ENCODE measurements at places on chromosomes 5 and 9.

DNA sequence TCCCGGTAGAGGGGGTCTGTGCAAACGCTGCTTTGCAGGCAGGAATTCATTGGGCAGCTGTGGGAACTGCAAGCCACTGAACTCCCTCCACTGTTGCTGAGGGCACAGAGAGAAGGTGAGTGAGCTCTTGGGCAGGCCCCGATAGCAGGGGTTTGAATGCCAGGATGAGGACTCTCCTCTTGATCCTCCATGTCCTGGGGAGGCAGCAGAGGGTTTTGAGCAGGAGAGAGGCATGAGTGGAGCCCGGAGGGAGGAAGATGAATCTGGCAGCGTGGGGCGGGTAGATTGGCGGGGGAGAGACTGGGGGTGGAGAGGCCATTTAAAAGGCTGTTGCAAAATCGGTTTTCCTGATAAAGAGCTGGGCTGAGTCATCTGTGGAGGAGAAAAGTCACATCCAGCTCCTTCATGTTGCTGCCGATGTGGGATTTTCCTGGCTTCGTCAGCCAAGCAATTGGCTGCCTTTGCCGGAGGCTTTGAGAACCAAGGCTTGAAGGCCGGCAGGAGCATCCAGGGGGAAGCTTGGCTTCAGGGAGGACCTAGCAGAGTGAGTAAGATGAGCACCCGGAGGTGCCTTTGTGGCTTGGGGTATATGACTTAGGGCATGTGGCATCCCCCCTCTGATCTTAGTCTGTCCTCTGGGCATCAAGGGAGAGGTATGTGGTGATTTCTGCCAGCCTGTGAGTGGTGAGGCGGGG lies at the start of gene SYNPO:
SYNPO (plus strand) TSS at position 350 of the 695 bp plus-strand sequence. CDS start 7,616 bp downstream, outside the sequence.
- no peak for DNase-seq

GRCh38 chr9:87375397-87376073 lies 122.1 kb upstream of the DAPK1 start:
- no peak for DNase-seq

DNA sequence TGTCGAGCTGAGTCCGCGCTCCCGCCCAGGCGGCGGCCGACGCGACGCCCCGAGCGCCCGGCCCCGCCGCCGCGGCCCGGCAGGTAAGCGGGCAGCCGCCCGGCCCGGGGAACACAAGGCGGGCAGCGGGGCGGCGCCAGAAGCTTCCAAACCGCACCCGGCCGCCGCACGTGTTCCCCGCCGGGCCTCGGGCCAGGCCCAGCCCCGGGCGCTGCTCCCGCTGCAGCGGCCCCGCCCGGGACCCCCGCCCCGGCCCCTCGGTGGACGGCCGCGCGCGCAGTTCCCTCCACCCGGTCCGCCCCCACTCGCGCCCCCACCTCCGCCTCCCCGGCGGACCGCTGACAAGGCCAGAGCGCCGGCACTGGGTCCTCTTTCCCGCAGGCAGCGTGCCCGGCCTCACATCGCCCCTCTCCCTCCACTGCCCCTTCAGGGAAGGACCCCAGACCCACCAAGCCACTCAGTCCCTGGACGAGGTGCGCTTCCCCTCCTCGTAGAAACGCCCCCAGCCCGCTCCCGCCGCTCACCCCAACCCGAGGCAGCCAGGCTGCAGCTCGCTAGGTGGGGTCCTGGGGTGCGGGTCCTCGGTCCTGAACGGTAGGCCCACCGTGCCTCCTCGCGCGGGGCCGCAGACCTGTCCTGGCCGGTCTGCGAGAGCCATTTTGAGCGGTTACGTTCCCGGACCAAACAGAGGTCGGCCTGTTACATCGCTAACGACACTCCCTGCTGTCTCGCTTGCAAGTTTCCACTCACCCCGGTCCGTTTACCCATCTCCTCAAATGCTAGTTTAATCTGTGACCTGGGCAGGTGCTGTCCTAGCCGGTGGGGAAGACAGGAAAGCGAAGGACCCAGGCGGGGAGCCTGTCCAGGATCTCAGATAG lies 475 bp downstream of the WDR5 start:
- no peak for DNase-seq

DNA sequence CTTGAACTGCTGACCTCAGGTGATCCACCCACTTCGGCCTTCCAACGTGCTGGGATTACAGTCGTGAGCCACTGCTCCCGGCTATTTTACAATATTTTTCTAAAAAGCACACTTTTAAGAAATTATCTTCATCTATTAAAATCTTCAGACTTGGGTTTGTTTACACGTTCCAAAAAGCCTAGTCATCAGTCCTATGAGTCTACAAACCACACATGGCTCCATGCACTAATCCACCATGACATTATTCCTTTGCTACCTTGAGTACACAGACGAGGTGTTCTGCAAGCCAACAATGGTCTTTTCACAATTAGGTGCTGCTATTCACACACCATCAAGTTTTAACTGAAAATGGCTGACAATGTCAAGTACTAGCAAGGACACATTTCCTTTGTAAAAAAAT lies 41.0 kb downstream of the TRPM6 start:
- no peak for DNase-seq

DNA sequence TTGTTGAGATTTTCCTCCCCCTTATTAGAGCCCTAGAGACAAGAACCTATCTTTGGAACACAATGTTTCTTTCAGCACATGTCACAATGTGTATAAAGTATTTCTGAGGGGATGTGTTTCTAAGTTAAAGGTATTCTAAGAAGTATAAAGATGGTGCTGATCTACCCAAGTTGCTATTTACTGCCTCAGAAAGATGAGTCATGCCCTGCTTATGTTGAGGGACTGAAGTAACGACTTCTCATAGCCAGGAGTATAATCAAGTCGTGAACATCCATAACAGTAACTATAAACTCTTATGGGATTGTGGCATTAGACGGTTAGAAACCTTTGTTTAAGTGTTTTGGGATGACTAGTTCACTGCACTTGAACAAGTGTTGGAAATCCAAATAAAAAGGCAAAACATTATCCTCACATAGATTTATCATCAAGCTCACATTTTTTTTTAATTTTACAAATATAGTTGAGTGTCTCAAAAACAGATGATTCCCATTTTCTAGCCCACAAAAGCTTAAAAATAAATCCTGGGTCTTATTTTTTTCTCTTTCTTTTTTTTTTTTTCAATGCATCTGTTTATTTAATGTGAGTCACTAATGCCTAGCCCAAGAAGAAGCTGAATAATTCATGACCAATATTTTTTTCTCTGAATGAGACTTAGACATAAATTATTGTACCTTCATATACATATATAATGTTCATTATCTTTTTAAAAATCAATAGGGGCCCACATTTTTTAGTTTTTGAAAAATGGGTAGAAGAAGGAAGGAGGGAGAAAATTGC lies 12.2 kb upstream of the TMEM252 start:
- DNase-seq: no peak

GRCh38 chr5:87263498-87263897 lies 4.2 kb upstream of the RASA1 start:
- no peak for DNase-seq

DNA sequence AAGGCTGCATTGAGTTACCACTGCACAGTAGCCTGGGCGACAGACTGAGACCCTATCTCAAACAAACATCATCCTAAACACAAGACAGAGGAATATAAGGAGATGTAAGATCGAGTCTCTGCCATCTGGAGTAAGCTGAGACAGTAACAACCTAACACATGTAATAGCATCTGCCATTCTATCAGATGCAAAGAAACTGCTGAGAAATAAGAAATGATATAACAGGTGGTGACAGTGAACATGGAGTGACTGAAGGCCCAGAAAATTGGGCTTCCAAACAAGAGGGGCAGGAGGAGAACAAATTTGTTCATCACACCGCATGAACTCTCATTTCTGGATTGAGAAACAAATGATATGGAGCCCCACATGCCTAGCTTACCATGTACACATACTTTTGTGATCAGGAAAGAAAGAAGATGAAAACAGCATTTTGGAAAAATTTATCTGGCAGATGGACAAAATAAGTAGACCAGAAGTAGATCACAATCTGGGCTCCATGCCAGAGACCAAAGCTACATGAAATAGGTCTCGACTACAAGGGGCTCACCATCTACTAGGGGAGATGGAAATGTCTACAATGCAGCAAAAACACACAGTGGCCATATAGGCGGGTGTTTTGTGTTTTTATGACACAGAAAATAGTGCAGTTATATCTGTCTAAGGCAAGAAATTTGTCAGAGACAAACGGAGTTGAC lies 45.5 kb downstream of the ECPAS start:
- no peak for DNase-seq

DNA sequence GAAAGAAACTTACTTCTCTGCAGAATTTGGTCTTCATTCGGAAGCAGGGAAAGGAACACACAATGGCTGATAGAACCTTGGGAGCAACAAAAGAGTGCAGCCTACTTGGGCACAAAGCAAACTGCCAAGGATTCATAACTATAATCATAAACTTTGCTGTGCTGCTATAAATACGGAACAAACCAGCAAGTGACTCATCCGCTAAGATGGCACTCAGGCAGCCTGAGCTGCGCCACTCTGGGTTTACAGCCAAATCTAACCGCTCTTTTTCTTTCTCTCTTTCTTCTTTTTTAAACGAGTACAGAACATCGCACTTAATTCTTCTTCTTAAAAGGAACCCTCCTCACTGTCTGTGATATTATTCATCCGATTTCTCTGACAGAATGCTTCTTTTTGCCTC lies 81.1 kb downstream of the PTPN3 start:
- DNase-seq: no peak

DNA sequence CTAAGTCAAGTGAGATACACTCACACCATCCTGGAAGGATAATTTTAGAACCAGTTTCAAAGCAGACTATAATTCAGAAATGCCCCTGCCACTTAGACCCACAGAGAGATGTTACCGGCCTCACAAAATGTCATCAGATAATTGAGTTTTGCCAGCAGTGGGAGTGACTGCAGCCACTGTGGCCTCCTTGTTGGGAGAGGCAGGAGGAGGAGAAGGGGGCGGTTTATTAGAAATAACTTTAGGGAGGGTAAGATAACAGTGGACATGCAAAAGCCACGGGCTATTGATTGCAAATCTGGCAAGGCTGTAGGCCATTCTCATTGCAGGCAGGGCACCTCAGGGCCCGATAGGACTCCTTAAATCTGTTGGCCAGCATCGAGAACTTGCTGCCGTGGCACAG lies 13.4 kb downstream of the GRXCR2 start:
- no peak for DNase-seq

GRCh38 chr5:93593476-93594131 lies 10.6 kb downstream of the NR2F1 start:
- no peak for DNase-seq

- DNase-seq: no peak
These were observed 86.0 kb downstream of the ANKRD55 start for GRCh38 chr5:56147106-56147505.

- DNase-seq: no peak
These were observed 113.0 kb downstream of the FAM170A start for GRCh38 chr5:119742311-119742710.

GRCh38 chr9:23643656-23644258 lies 182.3 kb downstream of the ELAVL2 start:
- DNase-seq: no peak

DNA sequence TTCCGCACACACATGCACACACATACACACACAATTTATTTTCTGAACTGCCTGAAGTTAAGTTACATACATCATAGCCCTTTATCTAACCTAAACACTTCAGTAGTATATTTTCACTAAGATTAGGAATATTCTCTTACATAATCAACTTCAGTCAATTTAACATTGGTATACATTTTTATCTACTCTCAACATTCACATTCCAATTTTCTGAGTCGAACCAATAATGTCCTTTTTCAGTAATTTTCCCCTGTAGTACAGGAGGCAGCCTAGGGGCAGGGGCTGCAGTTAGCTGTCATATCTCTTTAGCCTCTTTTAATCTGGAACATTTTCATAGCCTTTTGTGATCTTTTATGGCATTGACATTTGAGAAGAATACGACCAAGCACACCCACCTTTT lies 150.1 kb downstream of the DAB2IP start:
- DNase-seq: no peak

DNA sequence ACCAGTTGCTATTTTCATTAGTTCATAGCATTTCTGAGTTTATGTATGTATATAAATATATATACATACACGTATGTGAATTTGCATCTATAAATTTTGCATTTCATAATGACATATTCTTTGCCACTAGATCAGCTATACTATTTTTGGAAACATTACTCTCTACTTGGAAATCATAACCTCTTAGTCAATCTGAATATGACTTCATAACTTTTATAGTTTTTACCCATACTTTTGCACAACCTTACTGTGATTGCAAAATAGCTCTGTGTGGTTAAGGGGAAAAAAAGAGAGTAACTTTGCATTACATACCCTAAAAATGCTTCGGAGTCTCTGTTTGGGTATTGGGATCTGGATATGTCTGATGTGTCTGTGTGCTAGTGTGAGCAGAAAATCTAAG lies 44.9 kb upstream of the ADAMTSL1 start:
- no peak for DNase-seq

DNA sequence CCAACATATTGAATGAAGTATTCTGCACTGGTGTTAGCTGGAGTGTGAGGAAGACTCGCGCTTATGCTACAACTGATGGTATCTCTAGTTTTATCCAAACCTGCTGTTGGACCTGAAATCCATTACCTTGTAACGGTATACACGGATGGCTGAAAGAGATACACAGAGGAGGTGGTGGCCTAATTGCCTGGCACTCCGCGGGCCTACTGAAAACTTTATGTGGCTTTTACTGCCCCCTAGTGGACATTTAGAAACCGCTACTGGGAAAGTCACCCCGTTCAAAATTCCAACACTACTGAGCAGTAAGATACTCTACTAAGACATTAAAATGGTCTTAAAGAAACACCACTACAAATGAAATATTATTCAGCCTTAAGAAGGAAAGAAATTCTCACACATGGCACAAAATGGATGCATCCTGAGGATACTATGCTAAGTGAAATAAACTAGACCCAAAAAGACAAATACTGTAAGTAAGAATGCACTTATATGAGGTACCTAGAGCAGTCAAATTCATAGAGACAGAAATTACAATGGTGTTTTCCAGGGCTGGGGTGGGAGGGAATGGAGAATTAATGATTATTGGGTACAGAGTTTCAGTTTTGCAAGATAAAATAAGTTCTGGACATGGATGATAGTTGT lies 100.4 kb downstream of the TTLL11 start:
- DNase-seq: no peak

GRCh38 chr9:91768507-91768906 lies 181.5 kb downstream of the ROR2 start:
- DNase-seq: no peak

DNA sequence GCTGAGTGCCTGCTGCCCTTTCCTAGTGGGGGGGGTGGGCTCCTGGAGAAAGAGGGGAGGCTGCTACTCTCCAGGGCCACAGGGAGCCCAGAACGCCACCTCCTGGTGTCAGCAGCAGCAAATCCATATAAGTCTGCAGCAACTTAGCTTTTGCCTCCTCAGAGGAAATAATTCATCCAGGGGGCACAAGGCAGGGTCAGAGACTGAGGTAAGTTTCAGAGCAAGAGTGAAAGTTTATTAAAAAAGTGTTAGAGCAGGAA lies 4.0 kb upstream of the CLPTM1L start:
- DNase-seq: no peak

GRCh38 chr5:168592014-168592368 lies 12.8 kb upstream of the PANK3 start:
- no peak for DNase-seq

DNA sequence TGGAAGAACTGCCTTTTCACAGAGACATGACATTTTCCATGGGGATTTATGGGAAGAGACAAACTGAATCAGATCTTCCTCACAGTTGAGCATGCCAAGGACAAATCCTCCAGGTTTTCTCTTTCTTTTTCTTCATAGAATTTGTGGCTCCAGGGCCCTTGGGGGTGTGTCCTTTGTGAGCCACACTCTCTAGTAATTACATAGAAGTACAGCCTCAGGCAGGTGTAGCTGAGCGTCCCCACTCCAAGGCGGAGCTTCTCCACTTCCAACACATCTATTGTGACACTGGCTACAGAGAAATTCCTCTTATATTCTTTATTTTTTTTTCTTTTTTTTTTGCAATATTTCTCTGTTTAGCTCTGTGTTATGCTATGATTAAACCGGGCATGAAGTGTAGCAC lies 420.5 kb upstream of the CD180 start:
- DNase-seq: no peak
